ENCODE measurements at places on chromosomes 7 and 10. TPM values are rescaled to one million over a fixed set of nuclear protein-coding genes. Genes with fewer than 3 reads are reported as not detected.

SFR1 gene
- 7.1 TPM for total RNA-seq

NME8 gene
- not detected for total RNA-seq

SYT15 gene
- total RNA-seq = not detected

GSTO2 gene
- total RNA-seq = 0.32 TPM

GNAT3 gene
- not detected for total RNA-seq

AGFG2 gene
- total RNA-seq = 24.3 TPM

AKR1C8 gene
- not detected for total RNA-seq
